ENCODE measurements at places on chromosomes 13 and 19.

- H3K36me3 ChIP-seq, result no peaks in the 10 kb centered on the region
- no peak overlapping the region for H3K27ac ChIP-seq
- no peaks in the 10 kb centered on the region for H3K4me1 ChIP-seq
- no peak overlapping the region for H3K4me3 ChIP-seq
- no peak for DNase-seq
Measured at GRCh38 chr13:47455626-47456025, 545.4 kb downstream of the SUCLA2 start.

DNA sequence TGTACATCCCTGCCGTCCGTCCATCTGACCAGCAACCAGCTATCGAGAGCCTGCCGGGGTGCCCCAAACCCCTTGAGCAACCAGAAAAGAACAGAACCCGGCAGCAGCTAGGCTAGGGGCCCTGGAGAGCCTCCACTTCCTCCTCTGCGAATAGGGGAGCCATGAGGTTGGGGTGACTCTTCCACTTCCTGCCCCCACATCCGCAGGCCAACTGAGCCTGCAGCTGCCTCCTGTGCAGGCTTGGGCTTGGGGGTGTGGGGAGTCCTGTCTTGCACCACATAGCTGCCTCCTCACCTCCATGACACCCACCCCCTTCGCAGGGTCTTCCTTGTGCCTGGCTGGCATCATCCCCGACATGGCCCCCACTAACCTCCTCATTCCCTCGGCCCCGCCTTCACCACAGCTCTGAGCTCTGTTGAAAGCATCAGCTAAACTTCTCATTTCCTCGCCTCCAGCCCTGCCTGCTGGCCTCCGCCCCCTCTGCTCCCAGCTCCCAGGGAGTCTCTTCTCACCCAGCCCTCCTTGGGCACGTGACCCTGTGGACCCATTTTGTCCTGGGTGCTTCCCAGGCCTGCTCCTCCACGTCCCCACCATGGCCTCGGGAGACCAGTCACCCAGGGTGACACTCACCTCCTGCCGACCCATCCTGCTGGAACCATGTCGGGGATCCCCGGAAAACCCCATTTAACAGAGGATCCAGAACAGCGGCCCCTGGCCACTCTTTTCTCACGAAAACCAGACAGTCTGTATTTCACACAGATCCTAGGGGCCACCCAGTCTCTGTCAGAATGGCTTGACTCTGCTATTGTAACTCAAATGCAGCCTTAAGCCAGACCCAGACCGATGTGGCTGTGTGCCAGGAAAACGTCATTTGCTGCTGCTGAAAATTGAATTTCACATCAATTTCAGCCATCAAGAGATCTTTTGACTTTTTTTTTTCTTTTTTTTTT lies 50.4 kb downstream of the MYO9B start:
- peak overlapping the region; percentile 95 for H3K27ac ChIP-seq
- peak; percentile 79 for DNase-seq
- H3K4me1 ChIP-seq, result peaks cover 38% of the 10 kb centered on the region
- H3K27me3 ChIP-seq, result no peaks in the 10 kb centered on the region
- peaks cover 7% of the 10 kb centered on the region for H3K36me3 ChIP-seq

- H3K27me3 ChIP-seq, result no peaks in the 10 kb centered on the region
- H3K27ac ChIP-seq, result no peak overlapping the region
- H3K4me1 ChIP-seq, result peaks cover 10% of the 10 kb centered on the region
- H3K36me3 ChIP-seq, result no peaks in the 10 kb centered on the region
Measured at GRCh38 chr13:21338639-21339278, 120.3 kb downstream of the ZDHHC20 start.

- DNase-seq, result no peak
- no peaks in the 10 kb centered on the region for H3K4me1 ChIP-seq
- peaks cover 3% of the 10 kb centered on the region for H3K27me3 ChIP-seq
- no peak overlapping the region for H3K27ac ChIP-seq
Measured at GRCh38 chr13:28483313-28483931, 11.5 kb downstream of the FLT1 start.

GRCh38 chr19:13411899-13412298 lies 94.4 kb downstream of the CACNA1A start:
- no peak overlapping the region for H3K27ac ChIP-seq
- H3K4me3 ChIP-seq, result no peak overlapping the region
- no peaks in the 10 kb centered on the region for H3K36me3 ChIP-seq

GRCh38 chr19:10408511-10409283 lies 5.4 kb upstream of the CDC37 start:
- no peaks in the 10 kb centered on the region for H3K27me3 ChIP-seq
- H3K27ac ChIP-seq, result peak overlapping the region; percentile 50
- H3K36me3 ChIP-seq, result no peaks in the 10 kb centered on the region
- H3K4me1 ChIP-seq, result peaks cover 63% of the 10 kb centered on the region

Data from activated naive CD4-positive, alpha-beta T cell treated with anti-CD3 and anti-CD28 coated beads for 36 hours (primary cell).